Activated CD4-positive, alpha-beta T cell treated with anti-CD3 and anti-CD28 coated beads, Interleukin-2, amount 50 U/mL, for 48 hours (primary cell): ENCODE measurements at places on chromosomes 4 and X.

- no peak for DNase-seq
Measured at GRCh38 chr4:168874083-168874482, 136.0 kb downstream of the CBR4 start.

- DNase-seq, result no peak
Measured at GRCh38 chr4:158176776-158177175, 4.0 kb upstream of the GASK1B start.

GRCh38 chr4:7898385-7898784, 41.3 kb downstream of the AFAP1 start:
- DNase-seq, result no peak

GRCh38 chr4:101284546-101284945, 62.8 kb downstream of the PPP3CA start:
- no peak for DNase-seq

DNA sequence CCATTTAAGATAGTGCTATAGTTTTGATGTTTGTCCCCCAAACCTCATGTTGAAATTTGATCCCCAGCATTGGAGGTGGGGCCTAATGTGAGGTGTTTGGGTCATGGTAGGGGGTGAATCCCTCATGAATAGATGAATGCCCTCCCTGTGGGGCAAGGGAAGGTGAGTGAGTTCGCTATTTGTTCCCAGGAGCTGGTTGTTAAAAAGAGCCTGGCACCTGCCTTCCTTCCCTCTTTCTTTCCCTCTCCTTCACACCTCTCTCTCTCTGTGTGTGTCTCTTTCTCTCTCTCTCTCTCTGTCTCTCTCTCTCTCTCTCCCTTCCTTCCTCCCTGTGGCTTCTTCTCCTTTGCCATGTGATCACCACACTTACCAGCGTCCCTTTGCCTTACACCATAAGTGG, 160.7 kb downstream of the AASDH start:
- no peak for DNase-seq

GRCh38 chr4:159400558-159401225, 297.8 kb downstream of the RAPGEF2 start:
- DNase-seq, result no peak
